ENCODE measurements at places on chromosomes 3 and 15.
A peak's percentile ranks its signal among the peaks of the same experiment; 100 is the strongest.

DNA sequence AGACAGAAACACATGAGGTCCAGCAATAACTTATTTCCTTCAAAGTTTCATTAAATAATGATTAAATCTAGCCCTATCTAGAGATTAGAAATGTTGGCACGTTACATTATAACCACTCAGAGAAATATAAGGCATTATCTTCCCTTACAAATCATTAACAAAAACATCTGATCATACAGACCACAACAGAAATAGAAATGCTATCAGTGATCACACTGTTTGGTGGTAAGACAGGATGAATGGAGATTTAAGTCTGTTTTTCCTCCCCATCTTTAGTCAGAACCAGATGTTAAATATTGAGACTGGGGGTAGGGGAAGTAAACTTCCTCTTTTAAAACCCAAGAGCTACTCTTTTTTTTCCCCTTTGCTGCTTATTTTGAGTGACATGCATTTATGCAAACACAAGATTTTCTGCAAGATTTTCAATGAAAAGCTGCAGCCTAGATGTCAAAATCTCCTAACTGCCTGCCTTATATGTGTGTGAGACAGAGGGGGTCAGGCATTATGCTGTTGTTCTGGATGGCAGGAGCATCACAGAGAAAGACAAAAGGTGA, 70.4 kb downstream of the CBLB start:
- no peak for DNase-seq

DNA sequence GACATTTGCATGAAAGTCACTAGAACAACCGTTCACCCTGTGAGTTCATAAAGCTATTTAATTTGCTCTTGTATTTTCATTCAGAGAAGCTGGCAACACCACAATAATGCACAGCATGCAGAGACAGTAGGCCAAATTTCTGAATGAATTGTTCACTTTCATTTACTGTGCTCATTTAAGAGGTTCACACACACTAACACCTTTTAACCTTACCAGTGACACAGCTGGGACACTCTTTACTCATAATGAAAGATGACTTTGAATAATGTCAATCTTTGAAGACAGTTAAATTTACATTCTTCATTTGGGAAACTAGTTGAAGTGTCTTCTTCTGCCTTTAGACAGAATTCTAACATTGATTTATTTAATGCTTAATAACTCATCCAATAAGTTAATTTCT, 95.7 kb downstream of the ROBO1 start:
- DNase-seq: no peak

GRCh38 chr3:186909078-186909853, 21.1 kb upstream of the ST6GAL1 start:
- peak; percentile 62 for DNase-seq

DNA sequence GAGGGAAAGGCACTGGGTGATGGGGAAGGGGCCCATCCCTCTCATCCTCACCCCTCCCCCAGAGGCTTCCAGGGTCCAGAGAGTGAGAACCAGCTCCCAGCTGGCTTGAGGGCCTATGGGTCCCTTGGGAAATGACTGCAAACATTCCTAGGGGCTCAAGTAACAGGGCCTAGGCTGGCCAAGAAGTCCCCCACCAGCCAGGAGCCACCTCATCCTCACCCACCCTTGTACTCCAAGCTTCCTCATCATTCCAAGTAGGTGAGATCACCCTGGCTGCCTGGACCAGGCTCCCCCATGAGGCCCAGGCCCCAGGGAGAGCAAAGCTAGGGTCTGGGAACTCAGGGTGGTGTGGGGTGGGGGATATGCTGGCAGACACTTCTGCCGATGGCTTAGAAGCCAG, 14.8 kb downstream of the LOXL1 start:
- no peak for DNase-seq

DNA sequence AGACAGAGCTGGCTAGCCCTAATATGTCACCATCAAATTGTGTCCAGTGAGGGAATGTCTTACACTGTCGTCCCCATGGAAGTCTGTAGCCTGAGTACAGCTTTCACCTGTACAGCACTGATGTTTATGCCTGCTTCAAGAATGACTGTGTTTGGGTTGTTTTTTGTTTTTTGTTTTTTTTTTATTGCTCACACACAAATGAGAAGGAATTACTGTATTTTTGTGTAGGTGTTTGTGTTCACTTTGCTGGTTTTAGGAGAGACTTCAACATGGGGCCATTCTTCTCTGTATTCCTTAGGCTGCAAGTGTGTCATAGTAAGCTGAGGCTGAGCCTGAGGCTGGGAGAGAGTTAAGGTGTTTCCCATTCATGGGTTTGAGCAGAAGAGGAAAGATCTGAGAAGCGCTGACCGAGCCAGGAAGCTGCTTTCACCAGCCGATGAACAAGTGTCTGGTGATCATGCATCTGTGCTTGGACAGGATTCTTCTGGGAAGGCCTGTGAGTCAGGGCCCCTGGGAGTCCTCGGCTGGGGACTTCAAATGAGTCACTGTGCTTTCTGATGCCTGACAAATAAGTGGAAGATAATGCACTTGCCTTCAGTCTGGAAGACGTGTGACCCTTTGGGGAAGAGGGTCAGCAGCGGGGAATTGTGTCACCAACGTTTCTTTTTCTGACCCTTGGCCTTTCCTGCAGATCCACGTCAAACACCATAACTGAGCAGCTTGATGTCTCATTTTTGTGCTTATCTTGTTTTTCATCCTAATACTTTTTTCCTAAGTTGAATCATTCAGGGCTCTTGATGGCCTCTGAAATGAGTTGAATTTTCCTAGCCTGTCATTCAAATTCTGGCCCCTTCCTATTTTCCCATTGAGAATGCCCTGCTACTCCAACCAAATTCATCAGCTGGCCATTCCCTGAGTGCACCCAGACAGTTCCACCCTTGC, 36.7 kb upstream of the ZBTB38 start:
- DNase-seq: no peak

GRCh38 chr3:186042036-186042435, 66.9 kb downstream of the ETV5 start:
- DNase-seq: no peak

DNA sequence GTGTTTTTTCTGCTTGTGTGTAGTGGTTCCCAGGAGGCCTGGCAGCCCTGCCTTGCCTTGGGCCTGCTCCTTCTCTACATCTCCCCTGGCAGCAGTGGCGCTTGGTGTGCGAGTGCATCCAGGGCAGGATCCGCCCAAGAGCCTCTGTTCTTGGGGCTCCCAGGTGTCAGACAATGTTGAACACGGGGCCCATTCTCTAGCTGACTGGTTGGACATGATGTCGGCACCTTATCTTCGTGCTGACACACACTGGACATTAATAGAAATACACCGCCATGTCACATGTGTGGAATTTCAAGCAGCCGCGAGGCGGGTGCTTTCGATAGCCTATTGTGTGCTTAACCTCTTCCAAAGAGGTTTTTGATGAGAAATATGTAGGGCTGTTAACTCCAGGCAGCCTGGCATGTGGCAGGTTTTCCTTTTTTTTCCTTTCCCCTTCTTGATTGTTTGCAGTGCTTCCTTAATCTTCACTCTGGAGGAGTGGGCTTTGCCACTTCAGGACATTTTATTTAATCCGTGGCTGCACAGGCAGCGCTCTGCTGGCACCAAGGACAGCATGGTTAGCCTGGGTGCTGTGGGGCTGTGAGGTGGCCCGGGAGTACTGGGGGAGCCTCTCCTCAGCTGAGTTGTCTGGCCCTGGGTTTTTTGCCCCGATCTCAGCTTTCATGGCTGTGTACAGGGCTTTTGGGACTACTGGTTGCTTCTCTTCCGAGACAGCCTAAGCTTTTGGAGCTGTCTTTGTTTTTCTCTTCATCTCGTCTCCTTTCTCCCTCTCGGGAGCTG, 42.5 kb downstream of the CHCHD6 start:
- DNase-seq: no peak

- DNase-seq: no peak
These were observed 419.3 kb downstream of the MAGI1 start for GRCh38 chr3:65619451-65619881.

DNA sequence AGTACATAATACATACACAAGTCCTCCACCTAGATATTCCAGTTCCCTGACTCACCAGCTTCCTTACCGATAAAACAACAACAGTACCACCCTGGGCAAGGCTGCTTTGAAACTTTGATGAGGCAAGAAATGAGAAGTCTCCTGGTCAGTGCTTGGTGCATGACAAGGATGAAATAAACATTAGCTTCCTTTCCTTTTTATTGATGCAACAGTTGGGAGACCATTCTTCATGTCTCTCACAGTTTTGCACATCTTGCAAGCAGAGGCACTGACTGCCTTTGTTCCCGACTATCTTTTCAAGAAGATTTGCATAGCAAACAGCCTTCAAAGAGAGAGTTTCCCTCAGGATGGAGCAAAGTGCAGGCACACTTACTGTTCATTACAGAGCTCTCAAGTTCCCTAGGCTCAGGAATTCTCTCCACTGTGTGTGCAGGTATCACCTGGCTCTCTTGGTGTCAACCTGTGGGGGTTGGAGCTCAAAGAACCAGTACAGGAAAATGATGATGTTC, 65.2 kb downstream of the MYLK start:
- DNase-seq: no peak

DNA sequence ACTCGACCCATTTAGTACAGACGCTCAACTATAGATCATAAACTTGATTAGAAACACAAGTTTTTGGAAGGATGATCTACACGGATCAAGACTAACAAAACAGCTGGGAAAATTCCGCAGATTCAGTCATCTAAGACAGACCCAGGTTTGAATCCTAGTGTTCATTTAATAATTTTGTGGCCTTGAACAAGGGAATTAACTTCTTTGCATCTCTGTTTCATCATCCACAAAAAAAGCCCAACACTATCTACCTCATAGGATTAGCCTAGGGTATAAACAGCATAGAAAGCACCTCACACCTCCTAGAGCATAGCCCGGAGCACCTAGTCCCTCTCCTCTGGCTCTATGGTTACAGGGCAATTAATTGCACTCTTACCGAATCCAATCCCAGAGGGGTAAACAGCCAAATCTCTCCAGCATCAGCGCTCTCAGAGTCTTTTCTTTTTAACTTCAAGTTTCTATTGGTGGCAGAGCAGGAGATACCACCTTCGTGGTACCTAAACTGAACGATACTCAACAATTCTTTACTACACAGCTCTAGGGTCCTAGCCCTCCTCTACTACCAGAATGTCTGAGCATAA, 3.5 kb downstream of the TBL1XR1 start:
- no peak for DNase-seq

GRCh38 chr15:27353856-27354255, 382.9 kb downstream of the GABRG3 start:
- no peak for DNase-seq

GRCh38 chr3:106381286-106381938, 512.6 kb upstream of the CBLB start:
- no peak for DNase-seq

DNA sequence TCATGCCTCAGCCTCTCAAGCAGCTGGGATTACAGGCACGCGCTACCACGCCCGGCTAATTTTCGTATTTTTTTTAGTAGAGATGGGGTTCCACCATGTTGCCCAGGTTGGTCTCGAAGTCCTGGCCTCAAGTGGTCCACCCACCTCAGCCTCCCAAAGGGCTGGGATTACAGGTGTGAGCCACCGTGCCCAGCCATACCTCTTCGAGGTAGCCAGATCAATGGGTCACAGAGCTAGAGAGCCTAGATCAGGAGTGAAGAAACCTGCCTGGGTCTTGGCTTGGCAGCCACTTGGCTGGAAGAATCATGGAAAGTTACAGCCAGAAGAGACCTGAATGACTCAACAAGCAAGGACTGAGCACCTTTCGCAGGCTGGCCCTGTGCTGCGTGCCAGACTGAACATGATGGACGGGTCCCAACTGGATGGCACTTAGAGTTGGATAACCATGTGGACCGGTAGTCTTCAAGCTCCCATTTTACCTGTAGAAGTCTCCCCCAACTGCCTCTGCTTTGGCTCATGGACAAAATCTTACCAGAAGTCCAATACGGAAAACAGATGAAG, 29.7 kb downstream of the GNB5 start:
- DNase-seq: no peak

GRCh38 chr3:69888943-69889315, 110.6 kb upstream of the SAMMSON start:
- no peak for DNase-seq

GRCh38 chr3:145070795-145071194, 1090.2 kb downstream of the PLOD2 start:
- no peak for DNase-seq

All from stimulated activated CD8-positive, alpha-beta memory T cell treated with anti-CD3 and anti-CD28 coated beads, Interleukin-2, amount 100 ng/mL, for 1 hour (primary cell).